Stimulated activated CD8-positive, alpha-beta memory T cell treated with anti-CD3 and anti-CD28 coated beads, Interleukin-4, amount 100 ng/mL, for 48 hours (primary cell): ENCODE measurements at places on chromosomes 4 and X.
A peak's percentile ranks its signal among the peaks of the same experiment; 100 is the strongest.

DNA sequence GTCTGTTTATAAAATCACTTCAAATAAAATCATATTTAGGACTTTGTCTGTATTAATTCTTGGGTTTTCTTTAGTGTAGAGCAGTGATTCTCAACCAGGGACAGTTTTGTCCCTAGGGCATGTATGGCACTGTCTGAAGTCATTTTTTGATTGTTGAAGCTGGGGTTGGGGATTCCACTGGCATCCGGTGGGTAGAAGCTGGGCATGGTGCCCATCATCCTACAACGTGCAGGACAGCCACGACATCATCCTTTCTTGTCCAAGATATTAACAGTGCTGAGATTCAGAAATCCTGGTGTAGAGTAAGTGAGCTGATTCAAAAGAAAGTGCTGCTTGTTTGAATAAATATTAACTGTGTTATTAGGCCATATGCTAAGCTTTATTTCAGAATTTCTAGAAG lies 28.6 kb downstream of the DCLK2 start:
- no peak for DNase-seq

DNA sequence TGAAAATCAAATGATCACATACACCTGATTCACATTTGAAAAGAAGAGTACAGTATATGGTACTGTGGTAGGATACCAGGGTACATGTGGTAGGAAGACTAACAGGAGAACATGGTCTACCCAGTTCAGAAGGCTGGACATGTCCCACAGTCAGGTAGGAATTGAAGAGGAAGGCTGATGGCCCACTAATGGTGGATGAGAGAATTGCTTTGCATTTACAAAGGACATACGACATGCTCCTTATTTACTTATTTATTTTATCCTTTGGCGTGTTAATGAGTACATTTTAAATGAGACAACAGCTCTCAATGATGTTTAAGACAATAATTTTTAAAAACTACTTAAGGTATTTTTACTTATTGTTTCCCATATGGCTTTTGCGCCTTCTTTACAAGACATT lies 106.7 kb upstream of the BMP2K start:
- DNase-seq: no peak

- no peak for DNase-seq
Measured at GRCh38 chrX:70476934-70477733, 32.5 kb downstream of the DLG3 start.

DNA sequence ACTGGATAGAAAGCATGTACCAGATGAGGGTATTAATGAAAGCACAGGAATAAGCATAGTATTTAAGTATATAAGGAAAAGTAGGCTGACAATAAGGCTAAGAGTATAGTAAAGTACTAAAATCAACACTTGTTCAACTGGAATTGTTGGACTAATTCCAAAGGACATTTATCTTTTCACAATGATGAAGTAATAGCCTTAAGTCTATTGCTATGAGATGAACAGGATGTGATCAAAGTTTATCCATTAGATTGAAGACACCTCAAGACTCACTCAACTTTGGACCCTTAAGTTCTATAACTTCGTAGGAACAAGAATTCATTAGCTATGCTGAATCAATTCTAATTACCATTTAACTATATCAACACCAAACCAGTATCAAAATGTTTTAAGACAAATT lies 7.6 kb downstream of the MAD2L1 start:
- DNase-seq: no peak

GRCh38 chrX:69395306-69395705 lies 108.8 kb upstream of the NALF2 start:
- no peak for DNase-seq

DNA sequence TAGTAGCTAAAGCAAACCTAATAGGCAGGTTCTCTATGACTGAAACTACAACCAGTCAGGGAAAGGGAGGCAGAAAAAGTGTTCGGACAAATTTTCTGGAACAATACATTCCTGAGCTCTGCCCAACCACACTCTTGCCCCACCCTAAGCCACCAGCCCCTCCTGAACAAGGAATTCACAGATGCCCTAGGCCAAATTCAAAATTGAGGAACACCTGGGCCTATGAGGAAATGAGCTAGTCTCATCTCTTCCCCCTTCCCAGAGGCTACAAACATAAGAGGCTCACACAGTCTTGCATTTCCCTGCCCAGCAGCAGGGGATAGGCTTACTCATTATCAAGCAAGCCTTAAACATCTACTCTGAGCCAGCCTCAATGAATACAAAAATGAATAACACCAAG lies 284.7 kb downstream of the ZNF674 start:
- no peak for DNase-seq

- no peak for DNase-seq
Measured at GRCh38 chr4:152613351-152613750, 66.4 kb downstream of the TMEM154 start.

- no peak for DNase-seq
Measured at GRCh38 chrX:54710920-54711319, 87.1 kb downstream of the ITIH6 start.

DNA sequence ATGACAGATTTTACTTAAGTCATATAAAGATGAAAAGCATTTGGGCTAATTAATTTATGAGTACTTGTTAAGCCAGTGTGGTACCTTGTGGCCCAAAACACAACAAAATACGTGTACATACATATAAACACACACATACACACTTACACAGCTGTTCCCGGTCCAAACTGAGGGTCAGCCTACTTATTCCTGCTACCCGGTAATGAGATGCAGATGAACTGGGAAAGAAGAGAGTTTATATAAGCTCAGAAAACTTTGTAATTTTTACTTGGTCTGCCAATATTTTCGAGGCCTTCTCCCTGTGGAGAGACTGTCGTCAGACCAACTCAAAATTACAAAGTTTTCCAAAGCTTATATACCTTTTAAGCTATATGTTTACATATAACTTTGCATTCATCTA lies 25.8 kb upstream of the PBDC1 start:
- no peak for DNase-seq

DNA sequence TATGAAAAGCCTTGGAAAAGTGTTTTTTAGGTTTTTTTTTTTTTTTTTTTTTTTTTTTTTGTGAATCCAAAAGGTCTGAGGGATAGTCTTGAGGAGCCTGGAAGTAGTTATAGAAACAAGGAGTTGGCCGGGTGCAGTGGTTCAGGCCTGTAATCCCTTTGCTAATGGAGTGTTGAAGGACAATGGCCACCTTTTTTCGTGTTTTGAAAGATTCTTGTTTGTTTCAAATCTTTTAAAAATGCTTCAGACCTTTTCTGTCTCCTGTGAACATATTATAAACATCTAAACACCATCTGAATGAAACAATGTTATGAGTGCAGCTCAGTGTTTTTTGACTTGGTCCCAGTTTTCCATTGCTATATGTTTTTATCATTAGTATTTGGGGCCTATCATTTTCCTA lies 177.8 kb downstream of the SOWAHB start:
- DNase-seq: no peak

- DNase-seq: no peak
Measured at GRCh38 chr4:185309770-185310169, 86.0 kb downstream of the LRP2BP start.

DNA sequence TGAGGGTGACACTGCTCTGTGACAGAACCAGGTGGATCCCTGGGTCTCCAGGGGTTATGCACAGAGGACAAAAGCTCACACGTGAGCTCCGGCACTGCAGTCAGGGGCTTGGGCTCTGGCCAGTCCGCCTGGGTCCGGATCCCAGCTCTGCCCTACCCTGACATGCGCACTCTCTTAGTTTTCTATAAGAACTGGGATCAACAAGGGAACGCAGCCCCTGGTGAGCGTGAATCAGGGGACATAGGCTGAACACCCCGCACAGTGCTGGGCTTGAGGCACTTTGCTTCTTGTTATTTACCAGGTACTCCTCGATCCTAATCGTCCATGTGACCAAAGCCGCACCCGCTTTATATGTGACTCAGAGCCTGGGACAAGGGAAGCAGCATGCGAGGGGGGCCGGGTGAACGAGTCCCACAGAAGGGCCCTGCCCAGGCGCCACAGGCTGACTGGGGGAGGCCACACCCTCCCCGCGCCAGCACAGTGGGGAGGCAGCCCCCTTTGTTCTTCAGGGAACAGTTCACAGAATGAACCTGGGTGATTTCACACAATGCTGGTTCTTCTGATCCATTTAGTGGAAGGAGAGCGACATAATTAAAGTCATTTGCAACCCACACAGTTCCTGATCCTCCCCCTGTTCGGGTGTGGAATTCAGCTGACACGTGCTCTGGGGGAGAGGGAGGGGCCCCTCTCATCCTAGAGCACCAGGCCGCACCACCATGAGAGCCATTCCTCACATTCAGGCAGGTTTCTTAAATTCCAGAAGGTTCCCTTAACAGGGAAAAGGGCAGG lies 55.5 kb downstream of the WFS1 start:
- no peak for DNase-seq

GRCh38 chrX:12301288-12301687 lies 163.0 kb downstream of the FRMPD4 start:
- no peak for DNase-seq

DNA sequence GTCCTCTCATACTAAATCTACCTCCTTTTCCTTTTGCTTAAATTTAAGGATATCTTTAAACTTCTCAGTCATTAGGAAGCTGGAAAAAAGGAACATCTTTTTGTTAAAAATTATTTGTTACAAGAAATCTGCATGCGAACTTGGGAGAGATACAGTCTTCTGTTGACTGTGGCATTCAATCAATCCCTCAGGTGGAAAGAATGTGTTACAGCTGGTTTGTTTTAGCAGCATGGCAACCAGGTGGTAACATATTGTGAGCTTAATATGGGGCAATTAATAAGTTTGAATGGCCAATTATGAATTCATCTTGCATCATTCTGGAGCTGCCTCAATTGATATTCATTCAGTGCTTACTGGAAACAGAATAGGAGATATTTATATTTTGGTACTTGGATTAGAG lies 135.0 kb downstream of the GC start:
- DNase-seq: no peak

DNA sequence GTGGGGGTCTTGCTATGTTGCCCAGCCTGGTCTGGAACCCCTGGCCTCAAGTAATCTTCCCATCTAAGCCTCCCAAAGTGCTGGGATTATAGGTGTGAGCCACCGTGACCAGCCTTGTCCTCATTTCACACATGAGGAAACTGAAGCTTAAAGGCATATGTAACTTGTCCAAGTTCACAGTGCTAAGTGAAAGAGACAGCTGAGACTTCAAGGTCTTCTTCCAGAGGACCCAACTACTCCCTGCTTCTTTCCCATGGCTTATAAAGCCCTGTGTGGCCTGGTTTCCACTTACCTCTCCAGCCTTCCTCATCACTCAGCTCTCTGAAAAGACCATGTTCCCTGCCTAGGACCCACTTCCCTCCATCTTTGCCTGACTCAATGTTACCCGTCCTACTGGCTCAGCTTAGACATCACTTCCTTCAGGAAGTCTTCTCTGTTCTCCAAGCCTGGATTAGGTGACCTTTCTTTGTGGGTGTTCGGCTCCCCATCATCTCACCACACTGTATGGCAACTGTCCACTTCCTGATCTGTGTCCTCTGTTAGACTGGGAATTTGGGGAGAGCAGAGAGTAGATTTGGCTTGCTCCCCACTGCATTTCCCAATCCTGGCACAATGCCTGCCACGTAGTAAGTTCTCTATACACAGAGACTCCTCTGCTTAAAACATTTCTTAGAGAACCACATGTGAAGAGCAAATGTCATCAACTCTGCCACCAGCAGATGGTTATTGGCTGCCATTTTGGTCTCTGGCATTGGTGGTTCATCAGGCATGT lies 30.4 kb upstream of the LAMP2 start:
- no peak for DNase-seq

DNA sequence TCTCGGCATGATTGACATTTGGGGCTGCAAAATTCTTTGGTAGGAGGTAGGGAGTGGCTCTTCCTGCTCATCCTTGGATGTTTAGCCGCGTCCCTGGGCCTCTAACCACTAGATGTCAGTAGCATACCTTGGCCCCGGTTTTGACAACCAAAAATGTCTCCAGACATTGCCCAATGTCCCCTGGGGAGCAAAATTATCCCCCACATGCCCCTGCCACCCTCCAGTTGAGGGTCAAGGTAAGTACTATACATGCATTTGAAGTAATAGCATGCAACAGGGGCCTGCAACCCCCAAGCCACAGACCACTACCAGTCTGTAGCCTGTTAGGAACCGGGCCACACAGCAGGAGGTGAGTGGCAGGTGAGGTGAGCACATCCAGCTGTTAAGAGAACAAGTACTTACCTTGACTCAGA lies 17.6 kb upstream of the KIAA1210 start:
- peak; percentile 20 for DNase-seq

- DNase-seq: no peak
Measured at GRCh38 chr4:146458594-146458993, 63.1 kb downstream of the SLC10A7 start.

GRCh38 chr4:61300266-61300844 lies 100.2 kb downstream of the ADGRL3 start:
- no peak for DNase-seq

DNA sequence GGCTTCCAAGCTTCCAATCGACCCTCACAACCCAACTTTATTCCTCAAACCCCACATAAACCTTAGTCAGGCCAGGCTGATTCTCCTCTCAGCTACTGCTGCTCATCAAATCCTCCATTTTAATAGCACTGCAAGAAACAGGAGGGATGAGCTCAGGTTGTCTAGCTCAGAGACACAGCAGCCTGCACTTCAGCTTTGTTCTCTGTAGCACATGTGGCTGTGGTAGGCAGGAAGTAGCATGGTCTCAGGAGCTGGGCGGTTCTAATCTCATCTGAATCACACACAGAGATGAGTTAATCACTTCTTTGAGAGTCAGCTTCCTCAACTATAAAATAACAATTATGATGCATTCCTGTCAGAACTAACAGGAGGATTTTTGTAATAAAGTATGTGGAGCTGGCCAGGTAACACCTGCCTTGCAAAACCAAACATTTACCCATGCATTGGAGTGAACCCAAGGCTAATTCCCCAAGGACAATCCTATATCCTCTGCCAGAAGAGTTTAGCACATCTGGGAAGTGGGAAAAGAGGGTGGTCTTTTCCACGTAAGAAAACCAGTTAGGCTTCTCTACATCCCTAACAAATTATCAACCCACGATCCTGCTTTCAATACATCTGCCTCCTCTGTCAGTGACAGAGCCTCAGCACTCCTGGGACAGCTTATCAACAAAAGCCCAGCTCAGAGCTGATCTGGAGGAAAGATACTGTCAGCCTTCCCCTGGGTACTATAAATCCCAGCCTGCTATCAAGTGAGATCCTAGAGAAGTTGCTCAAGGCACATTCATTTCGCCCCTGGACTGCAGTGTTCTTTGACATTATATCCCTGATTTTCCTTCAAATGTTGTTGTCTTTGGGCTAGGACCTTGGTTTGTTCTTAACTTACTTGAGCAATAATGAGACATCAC lies 32.8 kb downstream of the ELOVL6 start:
- peak; percentile 66 for DNase-seq

GRCh38 chrX:38275615-38276014 lies 51.7 kb downstream of the RPGR start:
- no peak for DNase-seq

GRCh38 chr4:80101071-80101791 lies 28.2 kb upstream of the ANTXR2 start:
- DNase-seq: no peak

GRCh38 chr4:105415281-105415744 lies 58.5 kb downstream of the PPA2 start:
- DNase-seq: no peak

- DNase-seq: no peak
Measured at GRCh38 chr4:16264798-16265197, 38.5 kb upstream of the TAPT1 start.
